GM18507 (cell line): ENCODE measurements at places on chromosomes 7 and 10.

DNA sequence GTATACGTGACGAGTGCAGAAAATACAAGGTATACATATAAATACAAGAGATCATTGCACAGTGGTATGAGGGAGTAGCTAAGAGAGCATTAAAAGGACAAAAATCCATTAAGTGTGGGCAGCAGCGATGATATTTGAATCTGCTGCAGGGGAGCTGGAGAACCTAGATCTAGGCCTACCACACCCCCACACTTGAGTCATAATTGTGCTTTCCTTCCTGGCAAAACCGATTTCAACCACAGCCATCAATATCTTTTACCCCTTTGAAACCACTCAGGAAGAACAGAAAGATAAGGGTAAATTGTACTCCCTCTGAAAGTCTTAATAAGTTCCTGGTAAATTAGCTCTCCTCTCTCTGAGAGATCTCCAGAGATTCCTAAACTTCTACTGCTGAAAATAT is 345.0 kb downstream of the SORCS1 start:
- DNase-seq, result no peak

DNA sequence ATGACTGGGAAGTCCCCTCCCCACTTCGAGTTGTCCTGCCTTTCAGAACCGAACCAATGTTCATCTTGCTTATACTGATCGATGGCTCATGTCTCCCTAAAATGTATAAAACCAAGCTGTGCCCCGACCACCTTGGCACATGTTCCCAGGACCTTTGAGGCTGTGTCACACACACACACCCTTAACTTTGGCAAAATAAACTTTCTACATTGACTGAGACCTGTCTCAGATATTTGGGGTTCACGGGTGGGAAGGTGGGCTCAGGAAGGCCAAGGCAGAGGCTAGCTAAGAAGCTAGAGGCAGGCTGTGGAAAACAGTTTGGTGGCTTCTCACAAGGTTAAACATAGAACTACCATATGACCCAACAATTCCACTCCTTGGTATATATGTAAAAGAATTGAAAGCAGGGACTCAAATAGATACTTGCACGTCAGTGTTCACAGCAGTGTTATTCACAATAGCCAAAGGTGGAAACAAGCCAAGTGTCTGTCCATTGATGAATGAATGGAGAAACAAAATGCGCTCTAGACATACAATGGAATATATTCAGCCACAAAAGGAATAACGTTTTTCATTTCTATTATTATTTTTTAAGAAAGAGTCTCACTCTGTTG is 15.4 kb downstream of the PRF1 start:
- no peak for DNase-seq

- DNase-seq, result no peak
Measured at GRCh38 chr10:30186371-30186875, 127.0 kb upstream of the JCAD start.

- DNase-seq, result no peak
Measured at GRCh38 chr7:138575897-138576428, 115.9 kb downstream of the TRIM24 start.

DNA sequence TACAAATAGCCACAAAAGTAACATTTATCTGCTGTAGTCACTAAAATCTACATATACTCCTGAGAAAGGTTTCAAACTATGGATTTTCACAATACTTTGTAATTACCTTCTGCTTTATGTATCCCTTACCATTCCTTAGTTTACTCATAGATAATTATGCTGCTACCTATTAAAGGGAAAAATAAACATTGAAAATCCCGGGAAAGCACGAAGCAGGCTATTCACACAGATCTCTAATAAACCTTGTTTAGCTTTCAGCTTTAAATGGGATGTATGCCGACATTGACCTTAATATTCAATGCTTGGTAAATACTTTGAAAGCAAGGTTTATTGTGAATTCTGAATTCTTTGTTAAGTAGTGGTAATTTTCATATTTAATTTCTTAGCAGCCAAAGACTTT is 58.5 kb upstream of the SMIM30 start:
- no peak for DNase-seq

DNA sequence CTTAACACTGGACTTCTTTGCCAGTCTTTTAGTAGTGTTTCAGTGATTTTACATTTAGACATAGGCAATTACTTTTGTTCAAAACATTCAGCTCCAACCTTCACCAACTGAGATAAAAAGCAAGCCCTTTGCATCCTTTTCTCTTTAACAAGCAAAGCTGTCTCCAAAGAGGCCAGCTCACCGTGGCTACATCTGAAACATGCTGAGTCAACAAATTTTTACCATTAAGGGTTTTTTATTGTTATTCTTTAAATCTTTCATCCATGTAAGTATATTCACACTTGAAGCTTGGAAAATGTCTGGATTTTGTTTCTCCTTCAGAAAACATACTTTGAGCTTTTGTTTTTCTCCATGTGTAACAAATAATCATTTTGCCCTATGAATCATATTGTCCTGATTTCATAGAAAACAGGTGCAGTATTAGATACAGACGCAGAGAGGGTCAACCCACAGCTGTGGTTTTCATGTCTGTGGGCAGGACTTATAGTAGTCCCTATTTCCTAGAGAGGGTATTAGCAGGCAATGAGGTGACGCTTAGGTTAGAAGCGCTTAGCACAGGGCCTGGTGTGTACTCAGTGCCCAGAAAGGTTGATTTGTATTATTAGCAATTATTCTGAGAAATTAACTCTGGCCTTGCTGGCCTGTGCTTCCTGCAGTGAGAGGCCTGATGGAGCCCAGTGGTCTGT is 99.5 kb downstream of the MKI67 start:
- DNase-seq, result no peak

GRCh38 chr7:45626441-45627430 is 52.6 kb downstream of the ADCY1 start:
- no peak for DNase-seq

GRCh38 chr7:18109762-18110161 is 82.1 kb upstream of the PRPS1L1 start:
- DNase-seq, result no peak

- DNase-seq, result peak; percentile 46
Measured at GRCh38 chr7:55309040-55309991, 55.8 kb upstream of the LANCL2 start.

GRCh38 chr10:121781101-121781500 is 146.7 kb downstream of the ATE1 start:
- no peak for DNase-seq

DNA sequence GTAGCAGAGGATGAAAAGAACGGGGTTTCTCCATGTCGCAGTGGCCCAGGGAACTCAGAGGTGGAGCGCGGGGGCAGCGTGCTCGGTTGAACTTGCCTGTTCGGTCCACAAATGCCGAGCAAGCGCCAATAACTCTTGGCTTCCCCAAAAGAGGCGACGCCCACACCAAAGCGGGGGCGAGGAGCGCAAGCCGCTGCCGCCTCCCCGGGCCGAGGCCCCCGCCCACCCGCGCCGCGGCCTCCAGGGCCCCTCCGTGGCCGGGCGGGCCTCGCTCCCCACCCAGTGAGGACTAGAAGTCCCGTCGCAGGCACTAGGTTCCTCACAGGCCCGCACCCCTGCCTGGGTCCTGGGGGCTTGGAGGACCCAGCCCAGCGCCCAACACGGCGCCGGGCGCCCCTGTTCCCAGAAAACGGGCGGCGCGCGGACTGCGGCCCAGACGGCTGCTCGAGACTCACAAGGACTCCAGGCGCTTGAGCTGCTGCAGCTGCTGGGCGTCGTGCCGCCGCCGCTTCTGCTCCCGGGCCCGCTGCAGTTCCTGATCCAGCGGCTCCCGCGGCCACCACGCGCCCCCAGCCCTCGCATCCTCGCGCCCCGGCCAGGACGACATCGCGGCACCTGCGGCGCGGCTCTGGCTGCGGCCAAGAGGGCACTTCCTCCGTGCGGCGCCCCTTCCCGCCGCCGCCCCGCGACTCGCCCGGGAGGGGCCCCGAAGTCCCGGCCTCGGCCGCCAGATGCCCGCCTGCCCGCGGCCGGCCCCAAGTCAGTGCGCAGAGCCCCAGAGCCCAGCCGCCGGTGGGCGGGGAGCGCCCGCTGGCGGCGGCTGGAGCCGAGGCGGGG is 14.6 kb upstream of the FKBP9 start:
- peak; percentile 64 for DNase-seq

GRCh38 chr10:91800182-91800581 is 2.0 kb downstream of the TNKS2 start:
- no peak for DNase-seq

GRCh38 chr10:82865366-82865765 is 990.4 kb downstream of the NRG3 start:
- DNase-seq, result no peak

DNA sequence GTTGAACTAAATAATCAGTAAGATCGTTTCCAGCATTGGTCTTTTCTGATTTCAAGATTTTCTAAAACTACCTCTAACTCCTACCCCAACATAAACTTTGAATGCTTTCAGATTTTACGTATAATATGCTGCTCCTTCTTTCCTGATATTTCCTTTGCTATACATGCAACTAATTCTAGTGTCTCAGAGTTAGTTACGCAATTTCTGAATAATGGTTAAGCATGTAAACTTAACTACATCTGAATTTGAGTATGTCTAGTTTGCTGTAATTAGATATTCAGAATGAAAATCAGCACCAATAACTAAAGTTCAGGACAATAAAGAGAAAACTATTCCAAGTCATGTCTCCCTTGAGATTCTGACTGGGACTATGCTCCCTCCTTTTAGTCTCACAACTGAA is 71.0 kb downstream of the SEMA3C start:
- no peak for DNase-seq

DNA sequence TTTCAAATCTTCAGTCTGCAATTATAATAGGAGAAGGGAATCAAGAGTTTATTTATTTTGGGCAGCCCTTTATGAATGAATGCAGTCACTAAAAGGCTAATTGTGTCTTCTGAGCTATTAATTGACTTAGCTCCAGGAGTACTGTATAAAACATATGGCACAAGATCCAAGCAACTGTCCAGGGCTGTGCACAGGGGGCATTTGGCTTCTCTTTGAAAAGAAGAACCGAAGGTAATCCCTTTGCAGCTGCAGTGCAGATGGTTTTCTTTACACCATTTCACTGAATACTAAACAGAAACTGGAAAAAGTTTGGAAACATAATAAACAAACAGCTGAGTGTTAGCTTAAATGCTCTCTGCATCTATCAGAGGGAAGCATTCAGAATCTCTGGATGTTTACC is 282.6 kb upstream of the LRRN3 start:
- no peak for DNase-seq

DNA sequence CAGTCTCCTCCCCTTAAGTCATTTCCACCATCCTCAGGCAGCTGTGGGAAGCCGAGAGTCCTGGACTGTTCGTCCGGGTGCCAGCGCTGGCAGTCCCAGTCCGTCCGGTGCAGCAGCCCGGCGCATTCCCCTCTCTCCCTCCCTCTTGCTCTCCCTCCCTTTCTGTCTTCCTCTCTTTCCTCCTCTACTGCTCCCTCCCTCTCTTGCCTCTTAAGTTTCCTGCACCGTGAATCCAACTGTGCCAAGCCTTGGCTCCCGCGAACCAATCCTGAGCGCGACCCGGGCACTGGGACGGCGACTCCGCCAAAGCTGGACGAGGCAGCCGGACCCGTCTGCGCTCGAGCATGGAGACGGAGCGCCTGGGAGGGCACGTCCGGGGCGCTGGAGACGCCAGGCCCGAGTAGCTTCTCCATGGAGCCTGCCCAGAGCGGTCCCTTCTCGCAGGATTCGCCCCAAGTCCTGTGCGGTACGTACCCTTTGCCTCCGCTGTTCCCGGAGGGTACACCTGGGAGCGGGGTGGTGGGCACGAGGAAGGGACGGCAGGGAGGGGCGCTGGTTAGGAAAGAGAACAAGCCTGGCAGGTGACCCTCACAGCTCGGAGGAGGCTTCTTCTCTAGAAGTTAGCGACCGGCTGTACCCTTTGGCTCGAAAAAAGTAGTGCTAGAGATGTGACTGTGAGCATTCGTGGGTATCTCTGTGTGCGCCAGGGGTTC is 1.0 kb downstream of the NXPH1 start:
- DNase-seq, result no peak

GRCh38 chr7:80858141-80858903 is 60.5 kb downstream of the SEMA3C start:
- DNase-seq, result no peak

DNA sequence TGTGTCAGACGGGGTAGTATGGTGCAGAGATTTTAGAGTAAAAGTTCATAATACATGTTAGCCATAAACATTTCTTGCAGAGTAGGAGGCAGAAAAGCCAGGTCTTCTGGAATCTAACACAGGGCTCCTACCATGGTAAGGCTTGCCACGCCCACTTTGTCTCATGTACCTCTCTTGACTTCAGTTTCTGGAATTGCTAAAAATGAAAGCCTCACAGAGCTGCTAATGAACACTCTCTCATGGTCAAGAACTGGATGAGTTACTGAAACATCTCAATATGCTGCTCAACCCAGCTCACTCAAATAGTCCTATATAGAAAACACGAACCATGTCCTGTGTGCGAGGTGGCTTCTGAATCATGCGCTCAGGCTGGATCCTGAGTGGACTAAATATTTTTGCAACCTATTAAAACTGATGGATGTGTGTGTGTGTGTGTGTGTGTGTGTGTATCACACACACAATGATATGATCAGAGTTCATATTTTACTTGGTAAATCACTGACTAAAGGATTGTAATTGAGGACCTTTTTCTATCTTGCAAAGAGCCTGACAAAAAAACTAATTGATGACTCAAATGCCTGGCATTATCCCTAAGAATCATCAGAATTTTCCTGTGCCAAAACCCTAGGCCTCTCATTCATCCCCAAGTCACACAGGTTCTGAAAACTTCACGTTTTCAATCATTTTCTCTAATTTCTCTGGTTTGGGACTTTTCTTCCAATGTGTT is 1306.6 kb downstream of the XPNPEP1 start:
- DNase-seq, result no peak

DNA sequence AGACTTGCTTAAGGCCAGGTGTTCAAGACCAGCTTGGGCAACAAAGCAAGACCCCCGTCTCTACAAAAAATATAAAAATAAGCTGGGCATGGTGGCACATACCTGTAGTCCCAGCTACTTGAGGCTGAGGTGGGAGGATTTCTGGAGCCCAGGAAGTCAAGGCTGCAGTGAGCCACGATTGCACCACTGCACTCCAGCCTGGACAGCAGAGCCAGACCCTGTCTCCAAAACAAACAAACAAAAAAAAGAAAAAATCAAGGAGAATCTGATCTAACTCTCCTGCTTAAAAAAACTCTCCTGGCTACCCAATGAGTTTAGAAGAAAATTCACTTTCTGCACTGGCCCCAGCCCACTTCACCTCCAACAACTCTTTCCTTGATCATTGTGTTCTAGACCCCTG is 1.9 kb upstream of the KPNA7 start:
- DNase-seq, result no peak

- no peak for DNase-seq
Measured at GRCh38 chr10:77392236-77392721, 245.3 kb downstream of the KCNMA1 start.

DNA sequence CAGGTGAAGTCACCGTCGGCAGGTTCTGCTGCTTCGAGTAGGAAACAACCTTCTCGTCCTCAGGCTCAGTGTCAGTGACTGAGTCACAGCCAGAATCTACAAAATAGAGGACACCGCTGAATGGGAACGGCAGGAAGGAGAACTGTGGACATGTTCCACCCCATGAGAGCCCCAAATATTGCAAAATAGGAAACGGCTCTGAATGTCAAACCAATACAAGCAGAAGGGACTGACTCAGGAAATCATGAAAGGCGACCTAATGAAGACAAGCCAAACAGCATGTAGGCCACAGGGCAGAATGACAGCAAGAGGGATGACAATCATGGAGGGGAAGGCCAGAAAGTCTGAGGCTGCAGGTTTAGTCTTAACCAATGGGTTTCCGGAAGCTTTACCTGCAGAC is 63.5 kb downstream of the PIK3AP1 start:
- DNase-seq, result no peak
